ENCODE measurements at places on chromosomes 6 and 20. TPM values are rescaled to one million over a fixed set of nuclear protein-coding genes. Genes with fewer than 3 reads are reported as not detected.

- H3K4me3 ChIP-seq = no peak overlapping the region
- H3K27me3 ChIP-seq = no peaks in the 10 kb centered on the region
- H3K4me1 ChIP-seq = no peaks in the 10 kb centered on the region
These were observed 1514.8 kb upstream of the DEFB115 start for GRCh38 chr20:29742699-29743100.

GRCh38 chr6:84652356-84653026 lies 111.9 kb downstream of the TBX18 start:
- no peak for DNase-seq
- no peak overlapping the region for H3K27ac ChIP-seq
- H3K36me3 ChIP-seq = no peaks in the 10 kb centered on the region
- no peak overlapping the region for H3K4me3 ChIP-seq
- H3K27me3 ChIP-seq = no peaks in the 10 kb centered on the region
- H3K4me1 ChIP-seq = no peaks in the 10 kb centered on the region

GRCh38 chr6:146870760-146871159 lies 272.0 kb downstream of the ADGB start:
- H3K27ac ChIP-seq = no peak overlapping the region
- no peak for DNase-seq
- no peaks in the 10 kb centered on the region for H3K36me3 ChIP-seq
- H3K27me3 ChIP-seq = no peaks in the 10 kb centered on the region
- no peak overlapping the region for H3K4me3 ChIP-seq

The GTSF1L gene
- total RNA-seq = 79.2 TPM

The TP53TG5 gene
- 12.3 TPM for total RNA-seq

All from testis (tissue), 5 donors.